ENCODE measurements at places on chromosomes 3 and 15. TPM values are rescaled to one million over a fixed set of nuclear protein-coding genes. Genes with fewer than 3 reads are reported as not detected.
A peak's percentile ranks its signal among the peaks of the same experiment; 100 is the strongest.

GRCh38 chr3:71542521-71543370 lies 40.8 kb downstream of the FOXP1 start:
- peak; percentile 41 for DNase-seq

DNA sequence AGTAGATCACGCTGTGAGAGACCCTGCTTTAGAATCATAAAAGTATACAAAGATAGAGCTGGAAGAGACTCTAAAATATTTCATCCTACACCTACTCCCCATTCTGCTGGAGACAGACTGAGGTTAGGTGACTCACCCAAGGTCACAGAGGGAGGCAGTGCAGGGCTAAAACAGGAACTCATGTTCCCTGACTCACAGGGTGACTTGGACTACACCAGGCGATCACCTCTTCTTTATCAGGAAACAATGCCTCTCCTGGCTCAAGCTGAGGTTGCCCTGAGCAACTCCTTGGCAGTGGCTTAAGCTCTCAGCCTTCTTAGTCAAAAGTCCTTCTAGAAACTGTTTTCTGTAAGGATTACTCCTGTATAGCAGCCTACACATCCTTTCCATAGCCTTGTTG lies 26.4 kb upstream of the TNFAIP8L3 start:
- peak; percentile 23 for DNase-seq

- no peak for DNase-seq
Observed at GRCh38 chr15:99613887-99614647, 48.3 kb downstream of the MEF2A start.

- DNase-seq: no peak
Observed at GRCh38 chr3:142318331-142318730, 92.9 kb upstream of the GK5 start.

DNA sequence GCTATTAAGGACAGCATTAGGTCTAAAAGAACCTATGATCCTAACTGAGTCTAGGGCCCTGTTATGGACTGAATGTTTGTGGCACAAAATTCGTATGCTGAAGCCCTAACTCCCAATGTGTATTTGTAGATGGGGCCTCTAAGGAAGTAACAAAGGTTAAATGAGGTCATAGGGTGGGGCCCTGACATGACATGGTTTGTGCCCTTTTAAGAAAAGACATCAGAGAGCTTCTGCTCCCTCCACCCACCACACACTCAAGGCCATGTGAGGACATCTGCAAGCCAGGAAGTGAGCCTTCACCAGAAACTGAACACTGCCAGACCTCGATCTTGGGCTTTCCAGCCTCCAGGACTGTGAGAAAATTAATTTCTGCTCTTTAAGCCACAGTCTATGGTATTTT lies 49.2 kb downstream of the PHC3 start:
- peak; percentile 80 for DNase-seq

Gene ASB14
- not detected for total RNA-seq

Gene ZNF619
- 6.3 TPM for total RNA-seq
